ENCODE measurements at places on chromosomes 12 and 14.

DNA sequence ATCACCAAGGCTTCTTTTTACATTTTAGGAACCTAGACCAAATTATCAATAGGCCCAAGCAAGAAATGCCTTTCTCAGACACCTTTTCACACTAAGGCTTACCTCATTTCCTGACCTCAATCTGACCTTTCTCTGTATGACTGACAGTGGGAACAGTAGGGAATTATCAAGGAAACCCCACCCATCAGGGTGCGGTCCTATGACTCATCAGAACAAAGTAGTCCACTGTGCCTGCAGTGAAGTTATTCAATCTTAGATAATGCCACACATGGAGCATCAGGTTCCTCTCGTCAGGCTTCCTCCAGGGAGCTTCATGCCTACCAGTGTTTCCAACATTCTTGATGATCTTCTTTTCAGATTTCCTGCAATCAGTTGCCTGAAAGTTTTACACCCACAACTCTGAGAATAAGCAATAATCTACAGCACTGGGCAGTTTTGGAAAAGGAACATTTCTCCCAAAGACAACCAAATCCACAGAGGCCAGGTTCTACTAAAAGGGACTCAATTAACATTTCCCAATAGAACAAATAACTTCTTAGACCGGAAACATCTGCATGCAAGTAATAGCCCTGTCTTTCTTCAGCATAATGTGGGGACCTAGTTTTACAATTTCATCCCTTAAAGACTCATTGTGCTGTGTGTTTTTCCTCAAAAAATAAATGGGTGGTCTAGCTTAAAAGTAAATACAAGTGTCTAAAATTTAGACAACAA, 35.9 kb upstream of the TMTC2 start:
- DNase-seq: no peak

DNA sequence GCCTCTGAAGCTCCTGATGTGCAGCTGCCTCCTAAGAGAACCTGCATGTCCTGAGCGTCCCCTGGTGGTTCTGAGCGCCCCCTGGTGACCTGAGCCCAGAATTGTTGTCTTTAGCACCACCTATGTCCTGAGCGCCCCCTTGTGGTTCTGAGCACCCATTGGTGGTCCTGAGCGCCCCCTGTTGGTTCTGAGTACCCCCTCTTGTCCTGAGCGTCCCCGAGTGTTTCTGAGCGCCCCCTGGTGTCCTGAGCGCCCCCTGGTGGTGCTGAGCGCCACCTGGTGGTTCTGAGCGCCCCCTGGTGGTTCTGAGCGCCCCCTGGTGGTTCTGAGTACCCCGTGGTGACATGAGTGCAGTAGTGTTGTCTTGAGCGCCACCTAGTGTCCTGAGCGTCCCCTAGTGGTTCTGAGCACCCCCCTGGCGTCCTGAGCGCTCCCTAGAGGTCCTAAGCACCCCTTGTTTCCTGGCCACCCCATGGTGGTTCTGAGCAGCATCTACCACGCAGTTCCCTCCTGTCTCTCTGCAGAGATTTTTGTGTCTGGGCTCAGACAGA, 782.5 kb downstream of the TMEM121 start:
- DNase-seq: no peak

GRCh38 chr12:109466305-109466704, 10.8 kb downstream of the KCTD10 start:
- no peak for DNase-seq

DNA sequence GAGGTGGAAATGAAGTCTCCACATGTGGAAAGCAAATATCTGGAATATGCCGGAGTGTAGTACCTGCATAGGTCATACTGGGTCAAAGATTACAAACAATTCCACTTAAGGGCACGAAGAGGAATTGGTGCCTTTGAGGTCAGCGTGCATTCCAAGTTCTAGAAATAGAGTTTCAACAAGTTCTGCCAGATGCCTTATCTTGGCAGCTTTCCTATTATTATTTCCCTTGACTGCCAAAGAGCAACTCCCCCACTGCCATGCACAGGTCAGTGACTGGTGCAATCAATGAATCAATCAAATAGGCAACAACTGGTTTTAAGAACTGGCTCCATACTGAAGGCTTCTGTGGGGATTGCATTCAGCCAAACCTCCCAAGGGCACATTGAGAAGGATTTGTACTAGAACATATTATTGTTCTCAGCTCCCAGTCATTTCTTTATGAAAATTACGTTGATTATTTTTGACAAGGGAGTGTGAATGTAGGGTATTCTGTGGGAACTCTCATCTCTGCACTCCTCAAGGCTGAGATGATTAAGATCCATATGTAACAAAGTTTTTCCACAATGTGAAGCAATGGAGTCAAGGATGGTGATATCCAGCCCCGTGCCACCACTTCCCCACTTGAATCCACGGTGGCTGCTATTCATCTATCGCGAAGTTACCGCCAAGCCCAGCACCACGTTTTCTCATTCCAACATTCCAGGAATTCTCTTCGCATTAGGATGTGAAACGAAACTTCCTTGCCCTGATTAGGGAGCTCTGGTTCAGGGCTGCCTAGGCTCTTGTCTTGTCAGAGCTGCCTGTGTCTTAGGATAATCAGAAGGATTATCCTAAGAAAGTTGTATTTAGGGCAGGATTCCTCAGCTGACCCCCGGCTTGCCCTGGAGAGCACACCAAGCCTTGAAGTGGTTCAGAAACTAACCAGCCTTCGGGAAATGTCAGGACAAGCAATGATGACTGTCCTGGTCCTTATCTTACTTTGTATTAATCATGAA, 115.1 kb upstream of the PCED1B start:
- DNase-seq: no peak

GRCh38 chr12:119008691-119009221, 27.4 kb downstream of the SRRM4 start:
- no peak for DNase-seq

DNA sequence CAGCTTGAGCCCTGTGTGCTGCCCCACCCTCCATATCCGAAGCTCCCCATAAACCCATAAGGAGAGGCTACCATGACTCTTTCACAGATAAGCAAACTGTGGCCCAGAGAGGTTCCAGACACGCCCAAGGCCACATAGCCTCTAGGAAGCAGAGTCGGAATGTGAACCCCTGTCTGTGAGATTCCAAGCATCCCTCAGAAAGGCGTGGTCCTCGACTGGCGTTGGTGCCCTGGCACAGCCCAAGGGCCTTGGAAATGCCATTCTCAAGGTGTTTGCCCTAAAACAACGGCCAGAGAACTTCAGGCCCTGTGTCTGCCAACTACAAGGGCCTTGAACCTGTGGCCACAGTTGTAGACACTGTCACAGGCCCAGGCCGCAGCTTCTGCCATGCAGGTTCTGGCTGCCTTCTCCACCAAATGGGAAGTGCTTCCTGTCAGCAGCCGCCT, 8.5 kb upstream of the DIO3 start:
- no peak for DNase-seq
